Activated CD4-positive, alpha-beta T cell treated with anti-CD3 and anti-CD28 coated beads, Interleukin-2, Interleukin-6, amounts not matched to agents 100 ng/mL and 50 ng/mL, durations not matched to agents 16 hours and 8 hours (primary cell): ENCODE measurements at places on chromosomes 12 and 14.

GRCh38 chr12:64042911-64043310 is 179.2 kb downstream of the KICS2 start:
- no peak for DNase-seq

DNA sequence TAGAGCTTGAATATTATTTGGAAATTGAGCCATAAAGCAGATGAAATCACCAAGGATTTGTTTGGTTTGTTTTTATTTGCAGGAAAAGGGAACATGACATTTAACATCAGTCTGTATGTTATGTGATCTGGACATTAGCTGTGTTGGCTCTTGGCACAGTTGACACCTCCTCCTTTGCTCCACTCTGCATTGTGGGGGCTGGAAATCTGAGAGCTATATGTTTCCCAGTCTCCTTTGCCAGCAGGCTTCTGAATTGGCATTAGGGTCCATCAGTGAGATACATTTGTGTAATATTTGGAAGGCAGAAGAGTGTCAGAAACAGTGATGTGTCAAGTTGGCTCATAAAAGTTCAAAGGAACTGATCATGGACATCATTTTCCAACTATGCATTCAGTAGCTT is 322.1 kb upstream of the ATP2B1 start:
- DNase-seq: no peak

GRCh38 chr12:100953217-100953616 is 158.6 kb downstream of the ANO4 start:
- DNase-seq: no peak

- no peak for DNase-seq
Observed at GRCh38 chr12:18992336-18992735, 137.2 kb upstream of the PLEKHA5 start.

GRCh38 chr14:64755781-64756221 is 51.6 kb downstream of the PLEKHG3 start:
- peak; percentile 73 for DNase-seq

DNA sequence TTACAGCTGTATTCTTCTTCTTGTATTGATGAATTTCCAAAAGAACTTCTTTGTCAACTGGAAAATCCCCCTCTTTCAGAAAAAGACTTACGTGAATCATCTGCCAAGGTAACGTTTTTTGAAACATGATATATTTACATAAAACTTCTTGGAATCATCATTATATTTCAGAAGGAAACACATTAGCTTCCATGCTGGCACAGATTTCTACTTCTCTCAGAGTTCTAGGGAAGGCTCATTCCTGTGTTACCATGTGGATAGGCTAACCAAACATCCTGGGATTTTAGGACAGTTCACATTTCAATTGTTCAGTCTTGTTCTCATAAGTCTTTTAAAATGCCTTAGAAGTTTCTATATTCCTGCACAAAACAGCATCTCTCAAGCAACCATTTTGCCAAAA is 120.3 kb upstream of the NEDD1 start:
- no peak for DNase-seq

- DNase-seq: no peak
Observed at GRCh38 chr12:72133497-72134055, 138.6 kb upstream of the TRHDE start.

DNA sequence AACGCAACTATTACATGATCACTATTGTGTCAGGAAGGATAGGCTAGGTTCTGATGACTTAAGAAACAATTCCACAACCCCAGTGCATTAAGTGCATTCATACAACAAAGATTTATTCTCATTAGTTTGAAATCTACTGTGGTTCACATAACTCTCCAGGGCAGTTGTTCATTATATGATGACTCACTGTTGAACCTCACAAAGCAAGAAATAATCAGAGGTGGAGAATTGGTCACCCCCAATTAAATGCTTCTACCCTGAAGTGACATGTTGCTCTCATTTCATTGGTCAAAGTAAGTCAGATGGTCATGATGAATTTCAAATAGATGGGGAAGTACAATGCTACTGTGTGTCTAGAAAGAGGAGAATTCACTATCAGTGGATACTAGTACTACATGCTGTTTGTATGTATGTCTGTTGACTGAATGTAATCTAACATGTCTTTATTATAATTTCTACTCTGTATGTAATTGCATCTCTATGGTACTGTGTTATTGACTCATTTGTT is 6.1 kb upstream of the HELB start:
- DNase-seq: no peak

- no peak for DNase-seq
Observed at GRCh38 chr12:40184493-40185302, 40.1 kb upstream of the LRRK2 start.

DNA sequence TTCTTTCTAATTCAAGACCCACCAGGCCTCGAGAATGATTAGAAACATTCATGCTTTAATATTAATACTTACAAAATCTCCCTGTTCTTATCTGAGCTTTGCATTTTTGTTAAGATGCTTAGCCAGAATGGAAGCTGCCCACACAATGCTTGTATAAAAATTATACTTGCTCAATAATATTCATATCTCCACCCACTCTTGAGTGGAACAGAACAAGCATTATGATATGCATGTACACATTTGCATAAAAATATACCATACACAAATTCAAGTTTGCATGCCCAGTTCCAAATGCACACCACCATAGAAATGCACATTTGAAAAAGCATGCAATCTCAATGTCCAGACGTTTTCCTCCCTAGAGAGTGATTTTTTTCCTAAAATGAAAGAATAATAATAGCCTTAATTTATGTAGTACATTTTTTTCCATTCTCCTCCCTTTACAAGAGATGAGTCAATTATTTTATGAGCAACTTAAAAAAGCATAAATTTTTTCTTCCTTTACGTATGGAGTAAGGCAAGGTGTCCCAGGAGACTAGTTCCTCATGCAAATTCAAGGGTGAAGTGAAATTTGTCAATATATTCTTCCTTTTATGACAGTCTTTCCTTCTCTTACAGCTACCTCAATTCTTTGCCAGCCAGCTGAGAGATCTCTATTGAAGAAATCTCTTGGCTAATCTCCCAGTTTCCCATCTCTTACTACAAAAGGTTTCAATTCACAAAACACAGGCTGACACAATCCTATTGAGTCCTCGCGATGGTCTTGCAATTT is 313.1 kb upstream of the GARIN6 start:
- DNase-seq: no peak

DNA sequence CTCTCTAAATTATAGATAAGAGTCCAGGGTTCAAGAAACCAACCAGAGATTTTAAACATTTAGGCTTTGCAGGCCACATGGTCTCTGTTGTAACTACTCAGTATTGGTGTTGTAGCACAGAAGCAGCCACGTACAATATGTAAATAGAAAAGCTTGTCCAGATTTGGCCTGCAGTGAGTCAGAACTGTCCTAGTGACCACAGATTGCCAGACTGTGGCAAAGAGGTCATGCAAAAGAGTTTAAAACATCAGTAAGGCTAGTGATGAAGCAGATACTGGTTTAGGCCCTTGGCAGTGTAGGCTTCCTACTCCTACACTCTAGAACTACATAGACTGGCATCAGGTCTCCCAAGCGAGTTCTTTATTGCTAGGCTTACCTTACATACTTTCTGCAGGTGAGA is 117.6 kb upstream of the GARIN6 start:
- no peak for DNase-seq
